DMS53 (cell line): ENCODE measurements at places on chromosomes 2 and 18.

DNA sequence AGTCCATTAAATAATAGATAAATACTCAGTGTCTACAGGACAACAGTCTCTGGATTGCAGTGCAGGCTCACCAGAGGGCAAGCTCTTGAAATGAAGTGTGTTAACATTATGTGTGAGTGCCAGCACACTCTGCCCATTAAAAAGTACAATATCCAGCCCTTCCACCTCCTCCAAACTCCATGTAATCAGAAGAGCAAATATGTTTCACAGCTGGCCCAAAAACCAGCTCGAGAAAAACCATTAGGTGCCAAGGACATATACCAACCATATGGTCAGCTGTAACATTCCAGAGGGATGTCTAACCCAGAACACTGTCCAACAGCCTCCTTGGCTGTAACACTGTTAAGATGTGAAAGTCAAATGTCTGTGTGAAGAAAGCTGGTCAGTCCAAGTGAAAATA is 112.2 kb downstream of the ZNF385B start:
- no peak for DNase-seq

- peak; percentile 34 for DNase-seq
Observed at GRCh38 chr2:20584399-20585358, 66.2 kb downstream of the HS1BP3 start.

DNA sequence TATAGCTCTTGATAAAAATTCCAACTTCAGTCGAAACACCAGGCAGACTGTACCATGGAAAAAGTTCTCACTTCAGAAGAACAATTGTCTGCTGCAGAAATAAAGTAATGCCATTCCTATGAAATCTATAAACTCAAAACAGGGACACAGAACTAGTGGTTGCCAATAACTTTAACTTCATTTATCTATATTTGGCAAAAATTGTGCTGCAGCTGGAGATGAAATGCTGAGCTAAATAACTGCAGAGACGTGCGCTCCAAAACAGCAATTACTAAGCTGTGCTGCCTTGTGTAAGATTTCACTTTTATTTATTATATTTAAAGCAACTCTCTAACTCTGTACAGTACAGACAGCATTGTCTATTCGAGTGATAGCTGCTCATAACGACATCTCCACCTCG is 540.1 kb upstream of the ID2 start:
- DNase-seq = no peak

- no peak for DNase-seq
Observed at GRCh38 chr18:44880170-44880569, 199.5 kb downstream of the SETBP1 start.

- no peak for DNase-seq
Observed at GRCh38 chr2:113183703-113184102, 9.9 kb downstream of the PSD4 start.

GRCh38 chr2:83844490-83844889 is 614.6 kb downstream of the SUCLG1 start:
- no peak for DNase-seq

DNA sequence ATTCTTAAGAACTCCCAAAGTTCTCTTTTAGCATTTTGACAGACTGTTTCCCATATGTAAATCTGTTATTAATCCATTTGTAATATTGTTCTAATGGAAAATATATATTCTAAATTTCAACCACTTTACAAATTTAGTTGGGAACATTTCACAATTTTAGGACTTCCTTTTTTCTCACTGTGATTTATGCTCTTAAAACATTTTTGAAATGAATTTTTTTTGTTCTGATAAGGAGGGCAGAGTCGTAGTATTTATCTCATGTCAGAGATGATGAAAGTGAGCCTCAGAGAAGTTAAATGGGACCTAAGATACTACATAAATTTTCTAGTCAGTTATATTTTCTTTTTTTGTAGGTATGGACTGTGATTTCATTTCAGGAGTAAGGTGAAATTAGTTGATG is 26.6 kb downstream of the RASGRP3 start:
- DNase-seq = no peak

GRCh38 chr18:63909870-63910269 is 2.1 kb downstream of the SERPINB10 start:
- no peak for DNase-seq

DNA sequence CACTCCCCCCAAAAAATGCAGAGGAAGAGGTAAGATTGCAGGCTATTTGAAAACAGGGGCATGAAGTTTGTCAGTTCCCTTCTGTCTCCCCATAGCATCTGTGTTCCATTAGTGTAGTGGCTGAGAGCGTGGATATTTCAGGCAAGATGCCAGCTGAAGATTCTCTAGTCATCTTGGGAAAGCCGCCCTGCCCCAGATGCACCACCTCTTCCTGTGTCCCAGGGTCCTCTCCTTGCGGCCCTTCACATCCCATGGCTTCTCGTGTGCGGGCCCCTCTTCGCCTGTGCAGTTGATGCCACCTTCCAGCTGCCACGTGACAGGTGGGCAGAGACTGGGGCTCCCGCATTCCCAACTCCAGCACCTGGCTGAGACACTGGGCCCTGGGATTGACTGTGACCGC is 16.1 kb downstream of the TMEM127 start:
- no peak for DNase-seq

- DNase-seq = no peak
Observed at GRCh38 chr2:1222056-1222455, 191.2 kb upstream of the TPO start.

- DNase-seq = no peak
Observed at GRCh38 chr2:6650311-6650710, 215.4 kb downstream of the CMPK2 start.

DNA sequence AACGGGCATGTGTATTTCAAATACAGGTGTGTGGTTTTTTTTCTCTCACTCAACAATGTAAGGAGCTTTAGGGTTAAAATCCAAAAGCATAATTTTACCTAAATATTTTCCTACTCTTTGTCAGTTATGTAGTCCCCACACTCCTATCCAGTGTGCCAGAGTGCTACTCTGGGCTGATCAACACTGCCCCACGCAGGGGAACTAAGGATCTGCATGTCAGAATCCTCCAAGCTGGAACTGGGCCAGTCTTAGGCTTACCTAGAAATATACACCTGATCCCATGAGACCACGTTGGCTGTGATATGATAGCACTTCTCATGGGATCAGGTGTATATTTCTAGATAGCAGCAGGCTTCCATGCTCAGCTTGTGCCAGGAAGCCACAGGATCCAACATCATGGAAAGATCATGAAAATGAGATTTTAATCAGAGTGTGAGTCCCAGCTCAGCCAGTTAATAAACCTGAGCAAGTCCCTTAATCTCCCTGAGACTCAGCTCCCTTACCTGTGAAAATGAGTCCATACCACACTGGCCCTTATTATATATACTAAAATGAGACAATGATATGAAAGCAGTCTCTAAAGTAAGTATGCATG is 29.7 kb downstream of the CCDC141 start:
- peak; percentile 83 for DNase-seq

DNA sequence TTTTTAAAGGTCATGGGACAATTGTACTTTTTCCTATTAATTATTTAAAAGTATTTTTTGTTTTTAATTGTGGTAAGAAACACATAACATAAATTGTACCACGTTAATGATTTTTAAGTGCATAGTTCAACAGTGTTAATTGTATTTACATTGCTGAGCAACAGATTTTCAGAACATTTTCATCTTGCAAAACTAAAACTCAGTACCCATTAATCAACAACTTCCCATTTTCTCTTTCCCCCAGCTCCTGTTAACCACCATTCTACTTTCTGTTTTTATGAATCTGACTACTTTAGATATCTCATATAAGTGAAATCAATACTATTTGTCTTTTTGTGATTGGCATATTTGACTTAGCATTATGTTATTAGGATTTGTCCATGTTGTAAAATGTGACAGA is 483.9 kb upstream of the ZNF804A start:
- no peak for DNase-seq

DNA sequence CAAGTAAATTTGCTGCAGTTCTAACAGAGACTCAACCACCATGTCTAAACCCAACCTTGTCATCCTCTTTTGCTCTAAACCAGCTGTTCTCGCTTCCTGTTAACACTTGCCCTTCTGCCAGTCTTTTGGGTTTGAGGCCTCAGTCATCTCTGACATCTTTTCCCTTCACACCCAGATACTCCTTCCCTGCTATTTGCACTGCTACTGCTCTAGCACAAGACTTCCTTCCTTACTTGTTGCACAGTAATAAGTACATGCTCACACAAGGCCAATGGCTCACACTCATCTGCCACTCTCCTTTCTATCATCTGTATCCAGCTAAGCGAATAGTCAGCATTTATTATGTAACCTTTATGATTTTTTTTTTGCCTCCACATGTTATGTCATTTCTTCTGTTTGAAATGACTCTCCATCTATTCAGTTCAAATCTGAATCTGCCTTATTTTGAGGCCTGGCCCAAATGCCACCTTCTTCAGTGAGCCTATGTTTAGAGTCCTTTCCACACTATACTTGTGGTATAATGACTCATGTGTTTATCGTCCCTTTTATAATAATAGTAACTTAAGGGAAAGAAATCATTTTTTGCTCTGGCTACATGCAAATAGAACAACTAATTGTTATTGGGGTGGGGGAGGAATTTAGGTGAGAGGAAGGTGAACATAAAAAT is 22.5 kb upstream of the CDKL4 start:
- no peak for DNase-seq

DNA sequence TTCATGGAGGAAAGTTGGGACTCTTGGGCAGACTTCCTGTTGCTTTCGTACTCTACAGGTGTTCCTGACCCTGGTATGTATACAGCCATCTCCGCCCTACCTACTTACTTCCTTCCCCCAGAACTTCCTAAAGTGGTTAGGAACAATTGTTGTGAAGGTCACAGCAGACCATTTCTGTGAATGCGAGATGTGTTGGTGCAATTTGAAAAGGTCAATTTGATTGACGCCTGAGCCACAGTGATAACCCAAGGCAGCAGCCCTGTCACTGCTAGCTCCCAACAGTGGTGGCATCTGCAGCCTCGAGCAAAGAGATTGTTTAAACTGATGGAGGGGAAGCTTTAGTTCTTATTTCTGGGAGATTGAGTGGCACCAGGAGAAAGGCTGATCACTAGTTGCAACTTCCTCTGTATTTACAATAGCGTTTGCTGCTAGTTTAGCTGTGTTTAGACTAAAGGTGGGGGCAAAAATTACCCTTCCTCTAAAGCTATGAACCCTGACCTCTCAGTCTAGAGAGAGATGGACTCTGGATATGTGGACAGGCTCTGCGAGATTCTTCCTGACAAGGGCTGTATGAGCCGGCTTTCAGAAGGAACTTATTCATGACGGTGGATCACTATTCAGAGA is 78.3 kb upstream of the MAP4K3 start:
- no peak for DNase-seq

- DNase-seq = peak; percentile 55
Observed at GRCh38 chr2:219570924-219571310, 422 bp downstream of the OBSL1 start.

- DNase-seq = no peak
Observed at GRCh38 chr2:98311771-98312545, 34.3 kb upstream of the CNGA3 start.

DNA sequence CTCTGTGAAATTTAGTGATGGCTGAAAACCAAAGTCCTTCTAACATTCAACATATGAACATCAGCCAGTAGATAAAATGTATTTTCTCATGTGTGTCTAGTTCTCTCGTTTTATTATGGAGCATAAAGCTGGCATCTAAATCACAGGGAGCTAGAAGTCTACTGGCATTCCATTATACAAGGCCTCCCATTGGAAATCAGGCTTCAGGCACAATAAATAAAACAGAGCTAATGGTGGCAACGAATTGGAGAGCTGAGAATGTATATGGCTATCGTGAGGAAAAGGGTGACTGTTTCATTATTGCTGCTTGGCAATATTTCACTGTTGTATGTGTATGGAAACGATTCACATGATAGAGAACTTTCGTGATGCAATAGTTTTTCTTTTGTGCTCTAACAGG is 62.4 kb downstream of the SLC5A7 start:
- no peak for DNase-seq

DNA sequence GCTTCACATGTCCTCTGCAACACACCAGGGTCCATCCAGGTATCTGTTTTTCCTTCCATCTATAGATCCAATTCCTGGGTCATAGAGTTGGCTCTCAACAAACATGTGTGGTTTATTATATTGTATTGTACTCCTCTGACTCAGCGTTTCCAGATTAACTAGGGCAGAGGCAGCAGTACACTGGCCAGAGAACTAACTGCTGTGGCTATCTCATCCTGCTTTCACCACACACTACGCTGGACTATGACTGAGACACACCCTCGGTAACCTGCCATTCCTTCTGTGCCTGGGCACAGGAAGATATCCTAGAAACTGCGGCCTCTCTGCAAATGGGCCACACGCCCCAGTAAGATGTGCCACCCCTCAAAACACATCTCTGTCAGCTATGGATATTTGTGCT is 159.8 kb upstream of the STK17B start:
- DNase-seq = peak; percentile 29

DNA sequence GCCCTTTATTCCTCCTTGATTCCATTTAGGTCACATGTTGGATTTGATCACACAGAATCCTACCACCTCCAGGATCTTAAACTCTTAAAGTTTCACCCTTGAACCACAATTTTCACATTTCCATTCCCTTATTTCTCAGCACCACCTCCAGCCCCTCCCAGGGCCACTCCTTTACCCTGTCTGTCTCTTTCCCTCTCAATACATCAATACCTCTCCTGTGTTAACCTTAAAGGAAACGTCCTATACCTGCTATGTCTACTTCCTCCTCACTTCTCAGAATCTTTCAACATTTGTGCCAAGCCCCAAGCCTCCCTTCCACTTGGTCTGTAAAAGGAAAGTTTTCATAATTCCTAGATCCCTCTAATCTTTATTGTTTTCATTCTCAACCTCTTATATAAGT is 158.8 kb downstream of the BAZ2B start:
- DNase-seq = no peak

GRCh38 chr2:50207881-50208280 is 824.1 kb downstream of the NRXN1 start:
- DNase-seq = no peak

DNA sequence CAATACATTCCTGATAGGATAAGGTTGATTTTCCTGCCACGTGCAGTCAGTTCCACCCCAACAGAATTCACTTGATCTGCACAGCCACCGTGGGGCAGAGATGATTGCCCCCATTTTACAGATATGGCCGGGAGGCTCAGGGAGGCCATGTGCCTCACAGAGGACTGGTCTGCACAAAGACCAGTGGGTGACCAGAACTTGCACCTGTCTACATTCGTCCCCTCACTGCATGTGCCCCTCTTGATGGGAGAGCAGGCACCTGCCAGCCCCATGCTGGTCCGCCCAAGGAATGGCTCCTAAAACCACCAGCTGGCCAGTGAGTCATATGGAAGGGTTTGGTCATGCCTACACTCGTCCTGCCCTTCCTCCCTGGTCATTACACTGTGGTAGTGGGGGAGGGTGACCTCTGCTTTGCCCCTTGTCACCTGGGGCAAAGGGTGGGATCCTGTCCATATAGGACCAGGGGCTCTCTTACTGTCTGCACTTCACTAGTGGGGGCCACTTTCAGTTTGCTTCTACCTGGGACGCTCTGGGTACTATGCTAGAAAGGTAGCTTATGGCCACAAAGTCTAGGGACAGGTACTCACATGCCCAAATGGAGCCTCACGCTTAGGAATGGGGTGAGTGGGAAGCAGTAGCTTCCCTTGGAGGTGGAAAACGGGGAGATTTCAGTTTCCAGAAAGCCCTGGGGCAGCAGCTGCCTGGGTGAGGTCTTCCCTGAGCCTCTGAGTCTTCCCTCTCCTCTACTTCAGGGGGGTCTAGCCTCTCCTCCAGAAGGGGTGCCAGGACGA is 14.7 kb downstream of the RRM2 start:
- peak; percentile 19 for DNase-seq
